ENCODE measurements at places on chromosomes 5 and 9.

GRCh38 chr5:118029807-118030206 is 958.5 kb downstream of the DTWD2 start:
- H3K27ac ChIP-seq = no peak overlapping the region
- H3K4me3 ChIP-seq = no peak overlapping the region
- H3K4me1 ChIP-seq = no peaks in the 10 kb centered on the region
- no peaks in the 10 kb centered on the region for H3K27me3 ChIP-seq

DNA sequence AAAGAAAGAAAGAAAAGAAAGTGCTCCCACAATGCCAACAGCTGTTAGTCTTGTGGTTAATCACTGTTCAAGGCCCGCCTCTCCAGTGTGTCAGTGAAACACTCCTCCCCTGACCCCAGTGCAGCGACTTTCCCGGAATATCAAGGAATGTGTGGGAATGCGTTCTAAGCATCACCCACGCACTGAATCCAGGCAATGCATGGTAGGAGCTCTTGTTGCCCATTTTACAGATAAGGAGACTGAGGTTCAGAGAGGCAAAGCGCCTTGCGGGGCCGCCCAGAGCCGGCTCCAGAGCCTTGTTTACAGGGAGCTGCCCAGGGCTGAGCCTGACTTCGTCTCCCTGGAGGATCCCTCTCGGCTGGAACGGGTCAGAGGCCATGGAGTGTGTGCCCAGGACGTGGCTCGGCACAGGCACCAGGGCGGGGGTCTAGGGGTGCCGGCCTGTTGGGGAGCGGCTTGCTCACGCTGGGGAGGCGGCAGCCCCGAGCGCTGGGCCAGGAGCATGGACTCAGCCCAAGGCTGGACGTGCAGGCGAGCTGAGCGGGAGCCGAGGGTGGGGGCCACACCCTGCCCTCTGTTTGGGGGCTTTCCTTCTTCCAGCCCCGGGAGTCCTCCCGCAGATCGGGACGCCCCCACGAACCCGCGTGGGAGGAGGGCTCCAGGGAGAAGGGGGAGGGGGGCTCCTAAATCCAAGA is 823 bp downstream of the ST6GALNAC6 start:
- peak; percentile 43 for DNase-seq
- H3K27me3 ChIP-seq = no peaks in the 10 kb centered on the region
- H3K27ac ChIP-seq = peak overlapping the region; percentile 84
- peak overlapping the region; percentile 85 for H3K4me3 ChIP-seq

- peaks cover 9% of the 10 kb centered on the region for H3K4me1 ChIP-seq
- no peak overlapping the region for H3K4me3 ChIP-seq
- H3K27ac ChIP-seq = no peak overlapping the region
- H3K36me3 ChIP-seq = no peaks in the 10 kb centered on the region
- DNase-seq = no peak
These were observed 81.9 kb upstream of the FAM169A start for GRCh38 chr5:74948031-74948546.

GRCh38 chr9:76553680-76554079 is 94.7 kb downstream of the GCNT1 start:
- H3K4me1 ChIP-seq = no peaks in the 10 kb centered on the region
- no peaks in the 10 kb centered on the region for H3K36me3 ChIP-seq
- DNase-seq = no peak
- no peaks in the 10 kb centered on the region for H3K27me3 ChIP-seq
- no peak overlapping the region for H3K27ac ChIP-seq
- no peak overlapping the region for H3K4me3 ChIP-seq

DNA sequence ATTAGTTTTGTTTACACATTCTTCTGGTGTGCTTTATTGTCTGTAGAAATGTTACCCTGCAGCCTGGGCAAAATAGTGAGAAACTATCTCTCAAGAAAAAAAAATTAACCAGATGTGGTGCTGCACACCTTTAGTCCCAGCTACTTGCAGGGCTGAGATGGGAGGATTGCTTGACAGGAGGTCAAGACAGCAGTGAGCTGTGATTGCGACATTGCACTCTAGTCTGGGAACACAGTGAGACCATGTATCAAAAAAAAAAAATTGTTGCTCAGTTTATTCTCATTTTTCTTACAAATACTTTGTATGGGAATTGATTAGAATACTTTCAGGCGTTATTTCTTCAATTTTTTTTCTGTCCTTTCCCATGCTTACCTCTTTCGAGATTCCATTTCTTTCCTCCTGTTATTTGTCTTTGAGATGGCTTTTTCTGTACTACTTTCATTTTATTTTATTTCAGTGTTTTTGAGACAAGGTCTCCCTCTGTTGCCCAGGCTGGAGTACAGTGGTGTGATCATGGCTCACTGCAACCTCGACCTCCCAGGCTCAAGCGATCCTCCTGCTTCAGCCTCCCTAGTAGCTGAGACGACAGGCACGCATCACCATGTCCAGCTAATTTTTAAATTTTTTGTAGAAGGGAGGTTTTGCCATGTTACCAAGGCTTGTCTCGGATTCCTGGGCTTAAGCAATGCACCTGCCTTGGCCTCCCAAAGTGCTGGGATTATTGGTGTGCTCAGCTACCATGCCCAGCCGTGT is 24.9 kb downstream of the TENT2 start:
- H3K4me3 ChIP-seq = no peak overlapping the region
- DNase-seq = no peak
- H3K27ac ChIP-seq = no peak overlapping the region

- peaks cover 19% of the 10 kb centered on the region for H3K27me3 ChIP-seq
- no peak overlapping the region for H3K27ac ChIP-seq
- H3K36me3 ChIP-seq = no peaks in the 10 kb centered on the region
- no peak overlapping the region for H3K4me3 ChIP-seq
- H3K4me1 ChIP-seq = peaks cover 8% of the 10 kb centered on the region
These were observed 85.7 kb downstream of the EPB41L4A start for GRCh38 chr5:112333331-112333781.

DNA sequence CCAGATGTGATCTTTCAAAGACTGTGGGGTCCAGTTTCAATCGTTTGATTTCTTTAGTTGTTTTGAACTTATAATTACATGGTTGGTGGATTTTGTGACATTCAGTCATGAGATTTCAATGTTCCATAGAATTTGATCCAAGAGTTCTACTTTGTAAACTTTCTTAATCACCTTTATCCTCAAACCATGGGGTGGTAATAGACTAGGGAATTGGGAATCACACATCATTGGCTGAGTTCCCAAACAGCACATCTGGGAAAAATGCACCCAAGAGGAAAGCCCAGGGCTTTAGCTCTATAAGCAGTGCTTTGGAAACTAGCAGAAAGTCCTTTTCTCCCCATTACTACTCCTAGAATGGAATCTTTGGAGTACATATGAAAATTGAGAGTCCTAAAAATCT is 177.6 kb downstream of the NNT start:
- no peak for DNase-seq
- no peaks in the 10 kb centered on the region for H3K4me1 ChIP-seq
- H3K27me3 ChIP-seq = no peaks in the 10 kb centered on the region
- H3K4me3 ChIP-seq = no peak overlapping the region

DNA sequence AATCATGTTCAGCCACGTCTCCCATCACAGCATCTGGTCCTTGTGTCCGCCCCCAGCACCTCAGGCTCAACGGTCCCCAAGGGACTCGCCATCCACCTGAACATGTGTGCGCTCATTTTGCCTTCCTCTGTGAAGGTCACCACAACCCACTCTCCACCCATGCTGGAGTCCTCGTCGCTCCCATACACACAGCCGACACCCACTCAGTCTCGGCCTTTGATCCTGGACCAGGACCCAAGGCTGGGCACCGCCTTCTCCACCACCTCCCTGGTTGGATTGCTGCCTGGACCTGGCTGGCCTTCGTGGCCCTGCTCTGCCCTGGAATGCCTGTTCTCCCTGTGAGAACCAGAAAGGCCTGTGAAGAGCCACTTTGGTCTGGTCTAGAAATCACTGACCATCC is 60.3 kb downstream of the UBE2QL1 start:
- DNase-seq = no peak
- H3K36me3 ChIP-seq = no peaks in the 10 kb centered on the region
- no peak overlapping the region for H3K4me3 ChIP-seq
- peaks cover 16% of the 10 kb centered on the region for H3K27me3 ChIP-seq

Data from activated naive CD8-positive, alpha-beta T cell treated with anti-CD3 and anti-CD28 coated beads, Interleukin-2, amount 50 U/mL, for 24 hours (primary cell).